Cardiac septum (tissue), 1 donor: ENCODE measurements at places on chromosomes 1 and 21. TPM values are rescaled to one million over a fixed set of nuclear protein-coding genes. Genes with fewer than 3 reads are reported as not detected.

Gene GPR61
- 0.13 TPM for total RNA-seq

Gene FCRL5
- total RNA-seq, result 0.30 TPM

Gene NCF2
- 4.5 TPM for total RNA-seq

Gene FLG2
- not detected for total RNA-seq

Gene RIMS3
- total RNA-seq, result 0.67 TPM

Gene ADGRB2
- 7.7 TPM for total RNA-seq

Gene FMO5
- 0.62 TPM for total RNA-seq

Gene UMODL1
- total RNA-seq, result not detected

Gene CCDC30
- total RNA-seq, result 2.0 TPM

Gene GABPA
- 13.6 TPM for total RNA-seq

Gene SNX7
- total RNA-seq, result 16.4 TPM

Gene SAMD11
- total RNA-seq, result 10.2 TPM

Gene OLIG2
- total RNA-seq, result not detected

Gene RXFP4
- total RNA-seq, result not detected

Gene ALDH4A1
- total RNA-seq, result 50.3 TPM

Gene AKNAD1
- not detected for total RNA-seq

Gene TRIM58
- 1.2 TPM for total RNA-seq

Gene AGBL4
- 0.32 TPM for total RNA-seq

Gene OPRD1
- total RNA-seq, result not detected

Gene ACBD6
- 19.0 TPM for total RNA-seq

Gene PPIE
- 26.4 TPM for total RNA-seq

Gene CTSK
- 10.8 TPM for total RNA-seq

Gene EFNA1
- 30.2 TPM for total RNA-seq

Gene XKR8
- 3.0 TPM for total RNA-seq

Gene TSSK3
- 2.6 TPM for total RNA-seq

Gene ETS2
- total RNA-seq, result 36.4 TPM

Gene DIO1
- total RNA-seq, result not detected

Gene MIXL1
- total RNA-seq, result 0.27 TPM

Gene PBX1
- 52.2 TPM for total RNA-seq

Gene ACTA1
- total RNA-seq, result 14,709 TPM

Gene GSTM1
- total RNA-seq, result 44.1 TPM

Gene FABP3
- total RNA-seq, result 3,048 TPM

Gene TPTE
- total RNA-seq, result not detected

Gene TTC22
- total RNA-seq, result 0.08 TPM

Gene DNAJC6
- 6.5 TPM for total RNA-seq

Gene ITGB2
- total RNA-seq, result 11.5 TPM

Gene ANGPTL1
- 15.1 TPM for total RNA-seq

Gene RPE65
- total RNA-seq, result 0.13 TPM

Gene OR2L13
- not detected for total RNA-seq

Gene ILDR2
- total RNA-seq, result 23.1 TPM

Gene PLA2G2C
- not detected for total RNA-seq

Gene AKR7A3
- total RNA-seq, result 0.32 TPM

Gene CRYBG2
- not detected for total RNA-seq

Gene CCDC185
- not detected for total RNA-seq

Gene CSF3R
- total RNA-seq, result 11.8 TPM

Gene ASH1L
- 55.4 TPM for total RNA-seq

Gene C1orf105
- total RNA-seq, result 6.5 TPM

Gene HENMT1
- total RNA-seq, result 1.1 TPM

Gene ARHGAP29
- 25.5 TPM for total RNA-seq
